ENCODE measurements at places on chromosomes 7 and 10. TPM values are rescaled to one million over a fixed set of nuclear protein-coding genes. Genes with fewer than 3 reads are reported as not detected.

The NEUROG3 gene
- 4.0 TPM for total RNA-seq

The HOXA5 gene
- 9.6 TPM for total RNA-seq

The SVIL gene
- 132 TPM for total RNA-seq

The CROT gene
- total RNA-seq: 22.6 TPM

The JAKMIP3 gene
- 0.27 TPM for total RNA-seq

The SEC31B gene
- total RNA-seq: 13.2 TPM

The PWWP2B gene
- 61.0 TPM for total RNA-seq
